ENCODE measurements at places on chromosomes 5 and 9. TPM values are rescaled to one million over a fixed set of nuclear protein-coding genes. Genes with fewer than 3 reads are reported as not detected.

DNA sequence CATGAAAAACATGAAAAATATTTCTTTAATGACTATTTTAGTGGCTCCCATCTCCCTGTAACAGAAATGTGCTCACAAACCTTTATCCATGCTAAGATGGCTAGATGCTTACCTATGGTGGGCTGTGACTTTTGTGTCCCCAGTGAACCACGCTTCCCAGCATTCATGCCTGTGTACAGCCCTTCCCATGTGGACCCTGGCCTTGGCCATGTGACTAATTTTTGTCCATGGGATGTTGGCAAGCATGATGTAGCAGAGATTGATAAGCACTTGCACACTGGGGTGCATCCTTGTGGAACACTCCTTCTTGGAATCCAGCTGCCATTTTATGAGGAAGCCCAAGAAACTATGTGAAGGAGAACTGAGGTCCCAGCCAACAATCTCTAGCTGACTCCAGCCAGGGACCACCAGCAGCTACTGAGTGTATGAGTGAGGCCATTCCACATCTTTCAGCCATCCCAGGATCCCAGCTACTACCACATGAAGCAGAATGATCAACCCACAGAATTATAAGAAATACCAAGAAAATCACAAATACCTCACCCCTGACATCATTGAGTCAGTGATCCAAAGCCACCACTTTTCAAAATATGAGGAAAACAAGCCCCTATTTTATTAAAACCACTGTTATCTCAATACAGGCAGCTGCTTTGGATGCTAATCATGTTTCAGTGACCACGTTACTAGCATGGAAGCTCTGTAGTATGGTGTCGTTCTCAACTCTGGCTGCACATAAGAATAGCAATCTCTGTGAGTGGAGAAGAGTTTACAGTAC, 16.1 kb upstream of the RAI14 start:
- no peak for DNase-seq

GRCh38 chr9:127132375-127132774, 9.9 kb upstream of the ANGPTL2 start:
- DNase-seq = no peak

GRCh38 chr9:91903126-91903911, 46.7 kb downstream of the ROR2 start:
- DNase-seq = no peak

DNA sequence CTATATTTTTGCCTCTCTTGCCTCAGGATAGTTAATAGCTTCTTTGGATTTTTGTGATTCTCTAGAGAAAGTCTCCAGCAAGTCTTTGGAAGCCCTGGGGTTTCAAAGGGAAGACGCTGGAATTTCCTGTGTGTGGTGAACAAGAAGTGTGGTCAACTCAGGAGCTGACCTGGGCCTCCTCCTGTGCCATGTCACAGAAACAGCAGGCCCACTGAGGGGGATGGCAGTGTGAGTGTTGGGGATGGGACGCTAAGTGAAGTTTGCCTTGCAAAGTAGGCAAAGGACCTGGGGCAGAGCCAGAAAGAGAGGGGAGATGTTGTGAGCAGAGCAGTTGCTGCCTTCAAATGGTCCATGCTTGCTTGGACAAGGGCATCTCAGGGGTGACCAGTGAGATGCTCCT, 226.3 kb downstream of the DMRT2 start:
- no peak for DNase-seq

DAB2 gene
- 166 TPM for total RNA-seq

Measured in omental fat pad (tissue), 4 donors.